Vagina (tissue), 2 donors: ENCODE measurements at places on chromosomes 6 and 20. TPM values are rescaled to one million over a fixed set of nuclear protein-coding genes. Genes with fewer than 3 reads are reported as not detected.

DNA sequence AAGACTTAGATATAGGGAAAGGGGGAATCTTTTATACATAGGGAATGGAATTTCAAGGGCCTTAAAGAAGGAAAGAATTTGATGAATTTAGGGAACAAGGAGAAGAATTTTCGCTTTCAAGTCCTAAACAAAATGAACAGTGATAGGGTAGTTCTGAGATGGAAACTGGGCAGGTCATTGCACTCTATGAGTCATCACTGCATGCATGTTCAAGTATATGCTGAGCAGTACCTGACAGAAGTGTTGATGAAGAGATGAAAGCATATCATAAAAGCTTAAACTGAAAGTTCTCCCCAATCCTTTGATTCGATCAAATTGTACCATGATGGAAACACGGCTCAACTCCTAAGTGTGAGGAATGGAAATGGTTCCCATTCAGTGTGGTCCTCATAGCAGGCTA lies 271.0 kb downstream of the TSHZ2 start:
- DNase-seq: no peak

- no peak for DNase-seq
These were observed 466.3 kb downstream of the CD83 start for GRCh38 chr6:14583826-14584225.

- no peak for DNase-seq
These were observed 14.1 kb downstream of the SLCO4A1 start for GRCh38 chr20:62656197-62656918.

GRCh38 chr20:19742974-19743639 lies 15.0 kb upstream of the RIN2 start:
- DNase-seq: peak; percentile 60

- no peak for DNase-seq
These were observed 98.8 kb upstream of the SNX9 start for GRCh38 chr6:157724138-157724820.

The LY6G6D gene
- total RNA-seq: not detected

The CFAP61 gene
- 1.5 TPM for total RNA-seq

The OXT gene
- not detected for total RNA-seq

The RBM24 gene
- total RNA-seq: 2.7 TPM
